ENCODE measurements at places on chromosomes 2 and 18.
A peak's percentile ranks its signal among the peaks of the same experiment; 100 is the strongest.

DNA sequence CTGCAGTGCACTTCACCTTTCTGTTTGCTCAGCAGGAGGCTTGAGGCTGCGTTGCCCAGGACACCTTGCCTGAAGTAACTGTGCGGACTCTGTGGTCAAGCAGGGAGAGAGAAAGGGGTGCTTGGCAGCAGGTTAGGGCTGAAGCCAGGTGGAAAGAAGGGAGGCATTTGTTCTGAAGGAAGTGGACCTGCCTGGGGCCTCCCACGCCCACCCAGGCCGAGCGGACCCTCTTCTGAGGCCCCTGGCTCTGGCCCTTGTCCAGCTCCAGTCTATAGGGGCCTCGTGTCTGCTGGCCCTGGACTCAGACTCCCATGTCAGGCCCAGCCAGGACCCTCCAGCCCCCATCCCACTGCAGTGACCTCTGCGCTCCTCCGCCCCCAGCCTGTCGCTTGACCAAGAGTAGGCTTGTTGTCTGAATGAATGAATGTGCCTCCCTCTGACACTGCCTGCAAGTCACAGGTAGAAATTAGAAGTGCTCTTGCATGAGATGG lies 2.5 kb downstream of the SNED1 start:
- DNase-seq: no peak

- DNase-seq: no peak
Measured at GRCh38 chr2:219645631-219646527, 18.4 kb downstream of the SLC4A3 start.

GRCh38 chr2:106800976-106801655 lies 84.9 kb downstream of the ST6GAL2 start:
- no peak for DNase-seq

GRCh38 chr2:42309366-42309765 lies 51.7 kb downstream of the COX7A2L start:
- DNase-seq: no peak

- no peak for DNase-seq
Measured at GRCh38 chr2:68319398-68320117, at the start of gene CNRIP1. Gene CNRIP1 (minus strand): TSS chr2:68319949. CDS start chr2:68319400, 549 bp downstream.

DNA sequence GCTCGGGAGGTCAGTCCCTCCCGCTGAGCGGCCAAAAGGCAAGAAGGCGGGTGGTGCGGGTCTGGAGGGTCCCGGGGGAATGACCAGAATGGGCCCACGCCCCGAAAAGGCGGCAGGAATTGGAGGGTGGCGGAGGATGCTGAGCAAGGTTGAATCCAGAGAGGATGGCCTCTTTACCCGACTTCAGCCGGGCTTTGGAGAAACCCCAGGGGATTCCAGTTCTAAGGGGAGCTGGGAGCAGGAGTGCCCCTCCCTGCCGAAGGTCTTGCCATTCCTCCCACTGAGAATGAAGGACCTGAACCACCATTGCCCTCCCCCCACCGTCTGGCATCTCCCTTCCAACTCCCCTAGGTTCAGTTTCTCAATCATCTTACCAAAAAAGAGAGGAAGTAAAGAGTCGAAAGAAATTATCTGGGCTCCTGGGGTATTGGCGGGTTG lies 38.9 kb upstream of the ATP6V1B1 start:
- no peak for DNase-seq

DNA sequence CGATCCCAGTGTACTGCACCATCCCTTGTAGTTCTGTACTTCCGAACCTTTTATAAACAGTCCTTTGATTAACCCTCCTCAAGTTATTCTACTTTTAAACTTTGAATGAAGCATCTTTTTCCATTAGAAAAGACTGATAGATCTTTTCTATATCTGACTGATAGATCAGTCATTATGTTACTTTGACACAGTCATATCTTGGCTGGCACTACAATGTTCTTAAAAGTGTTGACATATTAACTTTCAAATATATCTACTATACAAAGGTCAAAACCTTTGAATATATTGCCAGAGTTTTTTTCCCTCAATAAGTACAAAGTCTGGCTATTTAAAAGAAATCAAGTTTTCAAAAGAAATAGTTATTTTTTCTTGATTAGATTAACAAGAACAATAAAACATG lies 35.4 kb upstream of the NABP1 start:
- DNase-seq: no peak

- peak; percentile 34 for DNase-seq
Measured at GRCh38 chr2:70132244-70133126, 45.2 kb downstream of the PCBP1 start.

- no peak for DNase-seq
Measured at GRCh38 chr2:53445383-53446070, 322.1 kb upstream of the CHAC2 start.

DNA sequence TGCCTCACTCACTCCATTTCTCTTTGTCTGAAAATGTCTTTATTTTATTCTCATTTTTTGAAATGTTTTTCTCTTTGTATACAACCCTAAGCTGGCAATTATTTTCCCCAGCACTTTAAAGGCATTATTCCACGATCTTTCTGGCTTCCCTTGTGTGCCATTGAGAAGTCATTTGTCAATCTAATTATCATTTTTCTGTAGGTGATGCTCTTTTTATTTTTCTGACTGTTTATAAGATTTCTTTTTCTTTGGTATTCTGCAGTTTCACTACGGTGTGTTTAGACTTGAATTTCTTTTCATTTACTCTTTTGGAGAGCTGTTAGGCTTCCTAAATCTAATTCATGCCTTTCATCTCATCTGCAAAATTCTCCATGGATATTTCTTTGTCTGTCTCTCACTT lies 8.1 kb downstream of the SCYGR4 start:
- no peak for DNase-seq

- DNase-seq: no peak
Measured at GRCh38 chr2:139045524-139045923, 265.3 kb upstream of the NXPH2 start.

DNA sequence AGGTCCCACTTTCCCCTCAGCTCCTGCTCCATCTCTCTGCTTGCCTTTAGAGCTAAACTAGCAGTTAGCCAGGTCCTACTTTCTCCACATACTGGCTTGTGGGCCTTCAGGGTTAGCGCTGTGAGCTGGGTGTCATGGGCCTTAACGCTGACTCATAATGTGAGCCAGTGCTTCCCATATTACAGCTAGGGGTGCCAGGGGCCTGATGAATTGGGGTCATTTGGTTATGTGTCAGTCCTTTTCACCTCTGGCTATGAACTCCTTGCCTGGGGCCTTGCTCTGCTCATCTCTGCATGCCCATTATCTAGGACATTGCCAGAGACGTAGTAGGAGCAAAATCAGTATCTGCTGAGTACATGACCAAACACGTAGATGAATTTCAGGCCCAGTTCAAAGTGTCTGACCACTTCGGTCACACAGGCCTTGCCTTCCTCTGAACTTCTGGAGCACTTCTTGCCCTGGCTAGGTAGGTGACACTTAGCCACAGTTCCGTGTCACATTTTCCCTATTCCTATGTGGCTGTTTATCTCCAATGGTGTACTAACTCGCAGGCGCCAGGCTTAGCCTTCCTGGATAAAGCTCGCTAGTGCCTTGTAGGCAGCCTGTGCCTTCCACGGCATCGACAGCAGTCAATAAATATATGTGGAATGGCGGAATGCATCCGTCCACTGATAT lies 103.2 kb upstream of the SIX3 start:
- DNase-seq: no peak

DNA sequence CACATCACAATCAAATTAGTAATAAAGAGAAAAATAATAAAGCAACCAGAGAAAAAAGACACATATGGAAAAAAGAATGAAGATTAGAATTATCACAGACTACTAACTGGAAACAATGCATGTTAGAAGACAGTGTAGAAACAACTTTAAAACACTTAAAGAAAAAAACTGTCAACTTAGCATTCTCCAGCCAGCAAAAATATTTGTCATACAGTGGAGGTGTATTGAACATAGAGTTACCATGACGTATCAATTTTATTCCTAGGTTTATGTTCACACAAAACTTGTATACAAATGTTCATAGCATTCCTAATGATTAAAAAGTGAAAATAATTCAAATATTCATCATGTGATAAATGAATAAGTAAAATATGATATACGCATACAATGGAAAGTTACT lies 61.5 kb upstream of the ADAM23 start:
- DNase-seq: no peak

GRCh38 chr18:13606604-13607254 lies 119.6 kb downstream of the FAM210A start:
- no peak for DNase-seq

DNA sequence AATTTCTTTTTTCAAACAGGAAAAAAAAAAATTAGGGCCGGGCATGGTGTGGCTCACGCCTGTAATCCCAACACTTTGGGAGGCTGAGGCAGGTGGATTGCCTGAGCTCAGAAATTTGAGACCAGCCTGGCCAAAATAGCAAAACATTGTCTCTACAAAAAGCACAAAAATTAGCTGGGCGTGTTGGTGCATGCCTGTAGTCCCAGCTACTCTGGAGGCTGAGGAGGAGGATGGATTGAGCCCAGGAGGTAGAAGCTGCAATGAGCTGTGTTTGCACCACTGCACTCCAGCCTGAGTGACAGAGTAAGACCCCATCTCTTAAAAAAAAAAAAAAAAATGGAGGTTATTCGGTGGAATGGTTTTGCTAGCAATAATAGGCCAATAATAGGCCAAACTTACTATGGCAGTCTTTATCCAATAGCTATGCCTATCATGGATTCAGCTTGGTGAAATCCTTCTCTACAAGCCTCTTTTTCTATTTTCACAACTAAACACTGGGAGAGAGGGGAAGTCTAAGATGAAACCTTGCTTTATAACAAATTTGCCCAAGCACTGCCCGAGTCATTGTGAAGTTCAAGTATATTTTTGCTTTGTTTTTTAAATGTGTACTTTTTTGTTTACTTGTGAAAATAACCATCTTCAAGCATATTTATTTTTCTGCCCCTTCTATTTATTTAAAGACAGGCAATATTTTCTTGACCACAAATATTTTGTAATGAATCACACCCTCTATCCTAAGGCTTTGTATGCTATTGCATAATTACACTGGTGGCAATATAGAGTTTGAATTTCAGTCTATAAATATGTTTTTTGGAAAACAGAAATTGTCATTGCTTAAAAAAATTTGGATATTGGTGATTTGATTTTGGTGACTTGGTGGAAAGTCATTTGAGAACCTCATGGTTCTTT lies 20.0 kb upstream of the KYNU start:
- DNase-seq: no peak

DNA sequence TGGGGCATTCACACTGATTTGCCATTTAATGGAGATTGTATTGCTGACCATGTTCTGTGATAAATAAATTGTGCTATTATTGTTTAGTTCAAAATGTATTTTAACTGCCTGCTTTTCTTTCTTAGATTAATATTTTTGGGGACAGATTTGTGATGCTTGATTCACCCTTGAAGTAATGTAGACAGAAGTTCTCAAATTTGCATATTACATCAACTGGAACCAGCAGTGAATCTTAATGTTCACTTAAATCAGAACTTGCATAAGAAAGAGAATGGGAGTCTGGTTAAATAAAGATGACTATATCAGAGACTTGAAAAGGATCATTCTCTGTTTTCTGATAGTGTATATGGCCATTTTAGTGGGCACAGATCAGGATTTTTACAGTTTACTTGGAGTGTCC lies 1.8 kb downstream of the DNAJC10 start:
- no peak for DNase-seq

GRCh38 chr2:235468978-235469655 lies 24.7 kb upstream of the AGAP1 start:
- DNase-seq: no peak

GRCh38 chr2:232239951-232240681 lies 138.4 kb upstream of the ALPP start:
- DNase-seq: no peak

GRCh38 chr2:224183086-224183485 lies 144.0 kb upstream of the SERPINE2 start:
- no peak for DNase-seq

- no peak for DNase-seq
Measured at GRCh38 chr2:61125123-61125710, 36.8 kb upstream of the C2orf74 start.

GRCh38 chr18:46917803-46918600 lies 600 bp downstream of the KATNAL2 start:
- no peak for DNase-seq

GRCh38 chr2:10252224-10252623 lies 50.5 kb upstream of the HPCAL1 start:
- DNase-seq: no peak

- DNase-seq: no peak
Measured at GRCh38 chr2:30046396-30046795, 100.4 kb upstream of the YPEL5 start.

All from NK-92 treated with Interleukin-12 subunit alpha and Interleukin-12 subunit beta, amount 100 ng/mL, for 24 hours (cell line).